ENCODE measurements at places on chromosomes 2 and 18. TPM values are rescaled to one million over a fixed set of nuclear protein-coding genes. Genes with fewer than 3 reads are reported as not detected.
A peak's percentile ranks its signal among the peaks of the same experiment; 100 is the strongest.

DNA sequence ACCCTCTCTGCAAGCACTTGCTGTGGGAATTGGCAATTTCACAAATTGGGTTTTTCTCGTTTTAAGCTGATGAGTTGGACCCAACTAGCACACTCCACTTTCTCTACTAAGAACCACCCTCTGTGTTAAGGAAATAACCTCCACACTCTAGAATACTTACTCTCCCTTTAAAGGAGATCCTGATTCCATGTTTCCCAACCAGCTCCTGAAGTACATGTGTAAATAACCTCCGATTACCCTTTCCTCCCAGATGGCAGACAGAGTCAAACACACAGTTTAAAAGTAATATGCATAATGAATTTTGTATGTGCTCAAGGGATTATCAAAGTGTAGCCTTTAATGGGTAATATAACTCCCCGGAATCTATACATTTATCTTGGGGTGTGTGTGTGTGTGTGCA lies 171.3 kb upstream of the OSR1 start:
- no peak for DNase-seq

GRCh38 chr2:21356086-21356856 lies 232.5 kb downstream of the TDRD15 start:
- no peak for DNase-seq

GRCh38 chr2:7269106-7269643 lies 352.0 kb downstream of the RNF144A start:
- no peak for DNase-seq

- DNase-seq = no peak
Observed at GRCh38 chr2:143230506-143231253, 101.5 kb downstream of the ARHGAP15 start.

GRCh38 chr18:55779691-55780585 lies 191.9 kb upstream of the TCF4 start:
- DNase-seq = peak; percentile 21

GRCh38 chr2:3108105-3108504 lies 269.5 kb downstream of the EIPR1 start:
- DNase-seq = no peak

GRCh38 chr2:239831861-239832489 lies 193.2 kb downstream of the NDUFA10 start:
- DNase-seq = no peak

DNA sequence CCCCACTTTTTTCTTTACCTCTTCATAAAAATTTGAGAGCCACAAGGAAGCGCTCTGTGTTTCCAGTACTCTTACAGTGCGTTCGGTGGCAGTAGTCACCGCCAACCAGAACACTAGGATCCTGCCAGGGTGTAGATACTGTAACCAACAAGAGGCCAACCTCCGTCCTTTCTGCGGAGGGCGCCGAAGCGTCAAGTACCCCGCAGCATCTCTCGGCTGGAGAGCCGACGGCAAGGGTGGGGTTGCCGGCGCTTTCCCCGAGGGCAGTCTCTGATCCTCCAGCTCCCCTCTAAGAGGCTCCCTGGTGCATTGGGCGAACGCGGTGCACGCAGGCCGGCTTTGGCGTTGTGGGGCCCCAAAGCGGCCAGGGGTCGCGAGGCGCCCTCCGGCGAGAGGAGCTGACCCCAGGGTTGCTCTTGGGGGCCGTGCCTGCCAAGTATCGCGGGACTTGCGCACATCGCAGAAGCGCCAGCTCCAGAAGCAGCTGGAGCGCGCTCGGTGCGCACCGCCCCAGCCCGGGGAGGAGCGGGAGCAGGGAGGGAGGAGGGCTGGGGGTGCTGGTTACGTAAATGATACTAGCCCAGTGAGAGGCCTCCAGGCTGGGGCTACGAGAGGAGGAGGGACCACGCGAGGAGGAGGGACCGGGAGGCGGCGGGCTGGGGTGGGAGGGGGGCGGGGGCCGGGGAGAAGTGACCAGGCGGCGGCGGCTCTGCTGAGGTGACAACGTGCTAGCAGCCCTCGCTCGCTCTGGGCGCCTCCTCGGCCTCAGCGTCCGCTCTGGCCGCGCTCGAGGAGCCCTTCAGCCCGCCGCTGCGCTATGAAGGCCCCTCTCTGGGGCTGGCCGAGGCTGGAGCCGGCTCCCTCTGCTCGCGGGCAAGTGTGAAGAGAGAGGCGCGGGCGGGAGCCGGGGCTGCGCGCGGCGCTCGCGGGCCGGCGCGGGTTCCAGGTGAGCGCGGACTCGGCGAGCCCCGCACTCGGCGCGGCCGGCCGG lies at the start of gene GALNT13:
Gene GALNT13, plus strand, starts transcription at position 692 of the 991 bp plus-strand sequence.
- no peak for DNase-seq

DNA sequence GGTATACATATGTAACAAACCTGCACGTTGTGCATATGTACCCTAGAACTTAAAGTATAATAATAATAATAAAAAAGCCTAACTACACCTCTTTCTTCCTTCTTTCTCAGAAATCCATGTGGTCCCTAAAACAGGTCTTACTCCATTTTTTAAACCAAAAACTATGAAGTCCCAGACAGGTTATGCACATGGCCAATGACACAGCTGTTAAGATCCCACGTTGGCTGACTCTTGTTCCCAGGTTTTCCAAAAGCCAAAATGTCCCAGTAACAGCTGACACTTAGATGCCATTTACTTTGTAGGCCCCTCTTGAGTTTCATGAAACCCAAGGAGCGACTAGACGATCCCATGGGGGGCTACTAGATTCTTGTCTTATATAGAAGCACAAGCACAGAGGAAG lies 97.0 kb downstream of the KCNF1 start:
- no peak for DNase-seq

DNA sequence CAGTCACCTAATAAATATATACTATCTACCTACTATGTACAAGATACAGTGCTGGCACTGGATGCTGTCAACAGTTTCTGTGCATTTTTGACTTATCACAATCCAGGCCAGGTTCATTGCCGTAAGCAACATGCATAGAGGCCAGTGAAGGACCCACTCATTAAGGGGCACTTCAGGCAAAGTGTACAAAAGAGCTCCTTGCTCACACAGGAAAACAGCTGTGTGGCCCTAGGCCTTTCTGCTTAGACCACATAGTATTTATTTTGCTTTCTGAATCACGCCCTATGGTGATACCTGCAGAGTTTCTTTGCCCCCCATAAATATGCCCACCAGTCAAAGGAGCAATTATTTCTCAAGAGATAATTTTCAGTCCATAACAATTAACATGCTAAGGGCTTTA lies 39.6 kb upstream of the STAT4 start:
- DNase-seq = no peak

DNA sequence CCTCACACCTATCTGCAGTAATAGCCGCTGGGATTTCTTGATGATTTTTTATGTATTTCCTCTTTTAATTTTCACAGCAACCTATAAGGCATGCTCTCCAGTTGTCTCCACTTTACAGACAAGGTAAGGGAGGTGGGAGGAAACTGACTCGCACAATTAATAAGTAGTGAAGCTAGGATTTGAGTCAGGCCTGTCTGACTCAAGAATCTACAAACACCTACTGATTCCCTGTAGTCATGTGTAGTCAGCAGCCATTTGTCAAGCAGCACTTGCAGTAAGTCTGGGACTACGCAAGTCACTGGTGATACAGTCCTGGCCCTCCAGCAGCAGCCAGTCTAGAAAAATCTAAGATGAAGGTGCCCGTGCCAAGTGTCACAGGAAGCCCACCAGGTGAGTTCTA lies 193.6 kb upstream of the PKDCC start:
- DNase-seq = no peak

Gene UGT1A7
- not detected for total RNA-seq

Gene SPC25
- not detected for total RNA-seq

Gene FSHR
- not detected for total RNA-seq

Gene SALL3
- total RNA-seq = not detected

Data from tibial nerve (tissue), 4 donors.